Stimulated activated CD4-positive, alpha-beta T cell treated with anti-CD3 and anti-CD28 coated beads, TNF-alpha, amount 100 ng/mL, for 48 hours (primary cell): ENCODE measurements at places on chromosomes 4 and X.

- no peak for DNase-seq
These were observed 80.8 kb upstream of the EFNB1 start for GRCh38 chrX:68748030-68748429.

- DNase-seq = no peak
These were observed 3.4 kb upstream of the PCDH7 start for GRCh38 chr4:30716681-30717207.

- no peak for DNase-seq
These were observed 624.2 kb downstream of the PCDH18 start for GRCh38 chr4:136908122-136908521.

- no peak for DNase-seq
These were observed 49.5 kb downstream of the JADE3 start for GRCh38 chrX:46961574-46962283.

- no peak for DNase-seq
These were observed at the start of gene AGTR2 for GRCh38 chrX:116170511-116170910. Gene AGTR2 (plus strand): TSS chrX:116170744. CDS start chrX:116172281, 1,537 bp downstream.

DNA sequence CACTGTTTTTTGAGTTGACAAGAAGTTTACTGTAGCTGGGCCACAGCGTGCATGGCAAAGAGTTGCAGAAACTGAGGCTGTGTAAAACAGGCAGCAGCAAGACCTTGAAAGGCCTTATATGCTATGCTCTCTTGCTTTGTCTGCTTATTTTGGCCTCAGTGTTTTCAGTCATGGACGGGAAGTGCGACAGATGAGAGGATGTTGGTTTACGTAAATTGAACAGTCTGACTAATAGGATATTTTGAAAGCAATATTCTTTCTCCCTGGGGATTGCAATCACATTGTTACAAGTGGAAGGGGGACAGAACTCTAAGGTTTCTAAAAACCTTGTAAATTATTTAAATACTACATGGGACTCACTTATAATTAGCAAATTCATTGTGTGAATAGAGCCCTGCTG lies 32.2 kb upstream of the MAGEA10 start:
- DNase-seq = no peak

DNA sequence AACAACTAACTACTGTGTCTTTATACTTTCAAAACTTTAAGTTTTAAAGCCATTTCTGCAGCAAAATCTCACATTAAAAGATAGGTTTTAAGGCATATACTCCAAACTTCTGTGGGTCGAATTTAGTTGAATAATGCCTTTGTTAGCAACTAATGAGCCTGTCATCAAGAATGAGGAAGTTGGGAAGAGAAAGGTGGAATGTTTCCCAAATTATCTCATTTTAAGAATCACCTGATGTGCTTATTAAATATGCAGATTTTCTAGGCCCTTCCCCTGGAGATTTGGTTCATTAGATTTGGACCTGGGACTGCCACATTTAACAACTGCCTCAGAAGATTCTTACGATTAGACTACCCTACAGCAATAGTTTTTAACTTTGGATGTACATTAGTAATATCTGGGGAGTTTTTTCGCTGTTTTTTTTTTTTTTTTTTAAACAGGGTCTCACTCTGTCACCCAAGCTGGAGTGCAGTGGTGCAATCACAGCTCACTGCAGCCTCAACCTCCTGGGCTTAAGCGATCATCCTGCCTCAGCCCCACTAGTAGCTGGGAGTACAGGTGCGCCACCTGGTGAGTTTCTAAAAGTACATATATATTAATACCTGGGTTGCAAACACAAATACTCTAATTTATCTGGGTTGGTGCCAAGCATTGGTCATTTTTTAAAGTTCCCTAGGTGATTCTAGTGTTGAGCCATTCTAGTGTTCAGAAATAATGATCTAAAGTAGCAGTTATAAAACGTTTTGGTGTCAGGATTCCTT lies 16.1 kb upstream of the TASL start:
- no peak for DNase-seq

GRCh38 chr4:101670897-101671296 lies 119.6 kb upstream of the BANK1 start:
- DNase-seq = no peak

- DNase-seq = no peak
These were observed 43.4 kb upstream of the PRSS48 start for GRCh38 chr4:151233600-151233999.

DNA sequence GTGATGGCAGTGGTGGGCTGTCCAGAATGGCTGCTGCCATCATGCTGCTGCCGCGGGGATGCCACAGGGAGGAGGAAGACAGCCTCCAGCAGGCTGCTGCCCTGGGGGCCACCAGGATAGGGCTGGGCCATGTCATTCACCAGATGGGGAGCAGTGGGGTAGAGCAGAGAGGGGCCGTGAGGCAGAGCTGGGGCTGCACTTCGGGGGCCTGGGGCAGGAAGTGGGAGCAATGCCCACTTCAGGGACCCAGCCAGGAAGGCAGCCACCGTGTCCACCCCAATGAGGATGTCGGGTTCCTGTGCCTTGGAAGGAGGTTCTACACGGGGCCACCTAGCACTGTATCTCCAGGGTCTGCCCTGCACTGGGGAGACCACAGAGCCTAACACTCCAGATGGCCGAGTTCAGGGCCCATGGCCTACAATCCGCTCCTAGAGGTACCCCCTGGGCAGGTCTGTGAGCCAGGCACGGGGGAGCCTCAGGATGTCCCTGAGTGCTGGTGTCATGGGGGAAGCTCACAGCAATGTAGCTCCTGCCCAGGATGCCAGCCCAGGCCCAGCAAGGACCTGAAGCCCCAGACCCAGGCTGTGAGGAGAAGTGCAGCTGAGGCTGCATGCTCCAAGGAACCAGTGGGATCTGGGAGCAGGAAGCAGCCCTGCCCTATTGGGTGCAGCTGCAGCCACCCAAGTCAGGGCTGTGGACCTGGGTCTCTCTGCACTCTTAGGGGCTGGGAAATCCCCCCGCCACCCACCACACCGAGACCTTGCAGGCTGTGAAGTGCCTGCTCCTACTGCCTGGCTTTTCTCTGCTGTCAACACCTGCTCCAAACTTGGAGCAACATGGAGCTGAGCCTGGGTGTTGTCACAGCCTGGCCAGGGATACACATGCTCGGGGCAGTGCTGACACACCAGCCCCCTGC lies 140.3 kb downstream of the PDHA2 start:
- no peak for DNase-seq

DNA sequence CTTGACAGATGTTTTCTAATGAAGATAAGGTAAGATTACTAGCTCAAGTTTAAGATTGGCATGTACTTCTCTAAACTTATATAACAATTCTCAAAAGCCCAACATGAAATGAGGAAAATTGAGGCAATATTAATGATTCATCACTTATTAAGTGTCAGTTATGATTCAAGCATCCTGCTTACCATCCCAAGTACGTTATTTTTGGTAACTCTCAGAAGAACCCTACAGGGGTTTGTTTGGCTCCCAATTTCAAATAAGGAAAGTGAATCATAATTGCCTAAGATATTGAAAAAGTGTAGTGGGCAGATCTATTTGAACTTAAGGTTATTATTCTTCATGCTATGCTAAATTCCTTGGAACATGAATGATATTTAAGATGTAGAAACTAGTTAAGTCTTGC lies 387.9 kb upstream of the TENM3 start:
- no peak for DNase-seq

- DNase-seq = no peak
These were observed 25.6 kb downstream of the SMARCA5 start for GRCh38 chr4:143538979-143539669.
